Stimulated activated CD8-positive, alpha-beta memory T cell treated with anti-CD3 and anti-CD28 coated beads, Interleukin-2, amount 100 ng/mL, for 48 hours (primary cell): ENCODE measurements at places on chromosomes 13 and 19.

DNA sequence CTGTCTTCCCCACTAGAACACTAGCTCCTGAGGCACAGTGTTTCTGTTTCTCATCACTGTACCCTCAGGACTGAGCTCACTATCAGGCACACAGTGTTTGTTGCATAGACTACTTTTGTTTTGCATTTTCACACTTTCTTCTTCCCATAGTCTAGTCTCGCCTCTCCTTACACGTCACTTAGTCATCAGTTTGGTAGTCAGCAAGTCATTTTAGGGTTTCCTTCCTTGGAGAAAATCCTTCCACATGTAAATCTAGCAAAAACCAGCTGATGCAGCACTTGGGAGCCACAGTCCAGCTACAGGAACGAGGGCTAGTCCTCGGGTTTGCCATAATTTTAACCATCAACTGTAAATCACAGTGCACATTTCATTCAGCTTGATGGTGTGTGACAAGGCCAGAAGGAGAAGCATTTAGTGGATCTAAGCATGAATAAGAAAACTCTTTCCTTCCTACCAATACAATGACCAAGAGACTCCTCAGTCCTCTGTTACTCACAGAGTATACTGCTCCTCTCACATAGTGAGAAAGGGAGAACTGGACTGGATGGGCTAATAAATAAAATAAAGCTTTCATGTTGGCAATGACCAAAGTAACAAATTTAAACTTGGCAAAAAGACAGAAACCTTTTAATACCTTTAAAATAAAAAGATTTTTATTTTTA, 221.0 kb downstream of the KLF12 start:
- no peak for DNase-seq

DNA sequence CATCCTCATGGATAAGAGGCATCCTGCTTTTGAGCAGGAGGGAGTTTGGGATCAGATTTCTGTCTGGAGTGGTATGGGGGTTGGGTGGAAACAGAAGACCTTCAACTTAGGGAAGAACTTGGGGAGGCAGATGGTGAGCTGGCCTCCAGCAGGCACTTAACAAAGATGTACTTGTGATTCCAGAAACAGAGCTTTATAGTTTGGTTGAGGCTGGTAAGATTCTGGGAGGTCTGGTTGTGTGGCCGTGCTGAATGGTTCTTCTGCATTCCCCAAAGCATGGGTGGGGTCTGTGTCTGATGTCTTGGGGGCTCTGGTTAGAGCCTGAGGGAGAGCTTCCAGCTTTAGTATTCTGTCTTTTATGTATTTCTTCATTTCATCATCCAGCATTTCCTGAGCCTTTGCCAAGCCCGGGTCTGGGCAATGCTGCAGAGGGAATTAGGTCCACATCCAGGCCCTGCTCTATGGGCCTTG, 4.8 kb downstream of the MEGF8 start:
- no peak for DNase-seq

DNA sequence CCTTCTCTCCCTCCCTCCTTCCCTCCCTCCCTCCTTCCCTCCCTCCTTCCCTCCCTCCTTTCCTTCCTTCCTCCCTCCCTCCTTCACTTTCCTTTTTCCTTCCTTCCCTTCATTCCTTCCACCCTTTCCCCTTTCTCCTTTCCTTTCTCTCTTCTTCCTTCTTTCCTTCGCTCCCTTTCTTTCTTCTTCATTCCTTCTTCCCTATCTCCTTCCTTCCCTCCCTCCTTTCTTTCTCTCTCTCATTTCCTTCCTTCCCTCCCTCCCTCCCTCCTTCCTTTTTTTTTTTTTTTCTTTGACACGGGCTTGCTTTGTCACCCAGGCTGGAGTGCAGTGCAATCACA, 105.5 kb downstream of the IER2 start:
- no peak for DNase-seq

DNA sequence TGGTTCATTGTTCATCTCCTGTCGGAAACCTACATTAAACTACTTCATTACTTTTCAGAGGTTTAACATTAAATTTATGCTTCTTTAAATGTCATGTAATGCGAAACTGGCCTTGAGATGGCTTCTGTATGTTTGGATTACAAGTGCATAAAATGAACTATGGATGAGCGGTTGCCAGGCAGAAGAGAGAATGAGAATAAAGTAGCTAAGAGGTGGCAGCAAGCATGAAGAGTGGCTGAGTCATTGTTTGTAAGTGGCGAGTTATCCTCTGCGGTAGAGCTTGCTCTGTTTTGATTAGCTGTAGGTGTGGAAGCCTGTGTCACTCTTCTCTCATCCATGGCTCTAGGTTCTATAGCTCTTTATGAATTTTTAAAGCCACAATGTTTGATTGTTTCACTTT, 1139.6 kb upstream of the PCDH9 start:
- DNase-seq, result no peak

- no peak for DNase-seq
Observed at GRCh38 chr13:84662491-84662890, 780.2 kb upstream of the SLITRK1 start.

DNA sequence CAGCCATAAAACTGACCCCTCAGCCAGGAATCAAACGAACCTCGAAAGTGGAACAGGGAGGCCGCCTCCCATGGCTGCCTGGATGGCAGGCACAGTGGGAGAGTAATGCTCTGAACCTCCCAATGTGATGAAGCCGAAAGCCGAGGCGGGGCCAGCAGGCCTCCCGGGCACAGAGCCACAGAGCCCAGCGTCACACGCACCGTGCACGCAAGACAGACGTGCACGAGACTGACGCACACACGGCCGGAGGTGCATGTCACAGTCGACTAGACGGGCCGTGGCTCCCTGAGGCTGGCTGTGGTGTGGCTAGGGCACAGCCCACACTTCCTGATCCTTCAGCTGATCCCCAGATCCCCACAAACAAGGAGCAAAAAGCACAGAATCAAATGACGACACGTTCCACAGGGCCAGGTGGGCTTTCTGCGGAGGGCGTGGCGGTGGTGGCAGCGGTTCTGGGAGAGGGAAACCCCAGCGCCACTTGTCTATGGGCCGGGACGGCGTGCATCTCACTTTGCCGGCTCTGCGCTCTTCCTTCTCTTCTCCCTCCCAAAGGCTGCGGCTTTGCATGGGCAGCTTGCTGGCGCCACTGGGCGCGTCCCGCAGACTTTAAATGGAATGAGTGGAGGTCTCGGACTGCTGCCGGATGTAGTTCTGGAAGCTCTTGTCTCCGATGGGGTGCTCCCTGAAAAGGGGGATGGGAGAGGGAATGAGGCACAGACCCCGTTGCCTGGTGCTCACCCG, 5.0 kb upstream of the C13orf46 start:
- DNase-seq, result no peak

DNA sequence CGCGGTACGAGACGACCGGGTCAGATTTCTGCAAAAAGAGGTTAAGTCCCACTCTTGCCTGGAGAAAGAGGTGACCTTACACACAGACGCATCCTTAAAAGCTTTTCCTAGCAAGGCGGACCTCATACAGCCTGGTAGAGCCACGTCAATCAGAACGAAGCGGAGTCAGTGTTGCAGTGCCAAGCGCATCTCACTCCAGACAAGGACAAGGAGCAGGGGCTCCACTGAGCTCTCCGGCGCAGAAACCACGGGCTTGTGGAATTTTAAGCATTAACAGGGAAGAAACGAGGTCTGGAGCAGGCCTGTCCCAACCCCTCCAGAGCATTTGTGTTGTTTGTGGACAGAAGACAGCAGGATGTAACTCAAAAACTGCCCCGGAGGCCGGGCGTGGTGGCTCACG, 7.1 kb downstream of the EEF2 start:
- no peak for DNase-seq

- no peak for DNase-seq
Observed at GRCh38 chr19:33171916-33172359, 22.2 kb upstream of the LRP3 start.
